ENCODE measurements at places on chromosomes 3 and 15. TPM values are rescaled to one million over a fixed set of nuclear protein-coding genes. Genes with fewer than 3 reads are reported as not detected.

Gene GNAT1
- total RNA-seq: not detected

Gene GOLGA8R
- total RNA-seq: 0.07 TPM

Gene ALS2CL
- total RNA-seq: 30.1 TPM

Gene GRM2
- 0.17 TPM for total RNA-seq

GRCh38 chr3:133400006-133400515 is at the start of gene BFSP2:
Gene BFSP2 (plus strand): TSS chr3:133400056. CDS start chr3:133400084, 28 bp downstream.
- no peak for DNase-seq

GRCh38 chr15:89244574-89244903 is 760 bp downstream of the FANCI start:
- DNase-seq: no peak

- peak; percentile 36 for DNase-seq
Observed at GRCh38 chr3:24389108-24390090, 105.3 kb downstream of the THRB start.

GRCh38 chr3:11803977-11804892 is 42.5 kb downstream of the TAMM41 start:
- DNase-seq: peak; percentile 67

- DNase-seq: peak; percentile 83
Observed at GRCh38 chr15:28896951-28897350, 11.2 kb downstream of the APBA2 start.

DNA sequence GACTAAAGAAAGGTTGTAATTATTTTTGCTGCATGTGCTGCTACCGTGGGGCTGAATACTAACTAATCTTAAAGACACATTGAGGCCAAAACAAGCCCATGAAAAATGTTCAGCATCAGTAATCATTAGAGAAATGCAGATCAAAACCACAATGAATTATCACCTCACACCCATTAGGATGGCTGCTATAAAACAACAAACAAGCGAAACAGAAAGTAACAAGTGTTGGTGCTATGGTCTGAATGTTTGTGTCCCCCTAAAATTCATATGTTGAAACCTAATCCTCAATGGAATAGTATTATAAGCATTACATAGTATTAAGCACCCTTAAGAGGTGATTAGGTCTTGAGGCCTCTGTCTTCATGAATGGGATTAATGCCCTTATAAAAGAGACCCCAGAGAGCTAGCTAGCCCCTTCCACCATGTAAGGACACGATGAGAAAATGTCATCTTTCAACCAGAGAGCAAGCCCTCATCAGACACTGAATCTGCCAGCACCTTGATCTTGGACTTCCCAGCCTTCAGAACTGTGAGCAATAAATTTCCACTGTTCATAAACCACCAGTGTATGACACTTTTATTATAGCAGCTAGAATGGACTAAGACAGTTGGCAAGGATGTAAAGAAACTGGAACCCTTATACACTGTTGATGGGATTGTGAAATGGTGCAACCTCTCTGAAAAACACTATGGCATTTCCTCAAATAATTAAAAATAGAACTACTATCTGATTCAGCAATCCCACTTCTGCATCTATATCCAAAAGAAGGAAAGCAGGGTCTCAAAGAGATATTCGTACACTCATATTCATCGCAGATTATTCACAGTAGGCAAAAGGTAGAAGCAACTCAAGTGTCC is 76.1 kb downstream of the REC114 start:
- DNase-seq: no peak

DNA sequence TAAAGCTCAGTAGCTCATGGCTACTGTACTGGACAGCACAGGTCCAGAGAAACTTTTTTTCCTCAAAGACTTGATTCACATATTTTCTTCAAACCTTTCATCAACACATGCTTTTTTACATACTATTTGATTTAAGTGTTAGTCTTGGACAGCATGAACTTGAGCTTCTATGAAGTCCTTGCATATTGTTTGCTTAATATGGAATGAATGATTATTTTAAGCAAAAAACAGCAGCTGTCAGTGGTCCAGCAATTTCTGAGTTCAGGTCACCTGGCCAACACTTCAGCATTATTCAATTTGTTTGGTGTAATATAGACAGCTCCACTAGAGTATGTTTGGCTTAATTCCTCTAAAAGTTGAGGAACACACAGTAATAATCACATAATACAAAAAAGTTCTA is 141.4 kb downstream of the PEX5L start:
- no peak for DNase-seq

DNA sequence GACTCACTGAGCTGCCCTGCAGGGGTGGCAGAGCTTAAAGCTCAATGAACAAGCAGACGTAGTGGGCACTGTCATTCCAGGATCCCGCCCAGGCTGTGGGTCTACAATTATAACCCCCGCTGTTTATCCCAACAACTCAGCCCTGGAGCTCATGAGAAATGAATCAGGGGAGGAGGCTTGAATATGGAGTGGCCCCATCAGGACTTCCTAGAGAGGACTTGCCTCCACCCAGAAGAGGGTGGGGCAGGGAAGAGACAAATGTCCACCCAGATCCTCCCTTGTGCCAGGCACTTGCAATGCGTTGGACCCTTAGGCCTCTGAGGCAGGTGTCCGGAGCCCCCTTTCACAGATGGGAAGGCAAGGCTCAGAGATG is 33.0 kb downstream of the SLC6A20 start:
- no peak for DNase-seq

DNA sequence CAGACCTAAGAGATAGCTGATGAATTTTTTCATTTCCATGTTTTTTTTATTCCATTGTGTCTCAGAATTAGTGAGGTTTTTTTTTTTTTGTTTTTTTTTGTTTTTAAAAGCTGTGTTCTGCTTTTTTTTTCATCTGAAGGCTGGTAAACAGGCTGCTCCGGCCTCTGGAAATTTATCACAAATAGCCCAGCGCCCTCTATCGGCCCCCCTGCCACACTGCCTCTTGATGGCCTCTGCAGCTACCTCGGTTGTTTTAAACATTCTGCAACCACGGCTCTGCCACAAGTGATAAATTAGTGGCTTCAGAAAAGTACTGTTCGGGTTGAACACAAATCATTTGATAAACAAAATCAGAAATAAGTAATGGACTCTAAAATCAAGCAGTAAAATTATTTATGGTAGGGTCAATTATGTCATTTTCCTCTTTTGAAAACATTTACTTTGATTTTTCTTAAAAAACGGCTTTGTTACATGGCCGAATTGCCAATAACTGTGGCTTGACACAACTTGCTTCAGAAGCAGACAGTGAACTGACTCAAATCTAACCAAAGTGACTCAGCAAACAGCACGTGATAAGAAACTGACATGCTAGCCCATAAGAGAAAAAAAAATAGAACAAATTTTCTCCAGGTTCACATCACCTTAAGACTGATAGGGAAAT is 87.8 kb downstream of the RSL24D1 start:
- DNase-seq: peak; percentile 55

- DNase-seq: no peak
Observed at GRCh38 chr3:15281817-15282216, 50.6 kb downstream of the SH3BP5 start.

DNA sequence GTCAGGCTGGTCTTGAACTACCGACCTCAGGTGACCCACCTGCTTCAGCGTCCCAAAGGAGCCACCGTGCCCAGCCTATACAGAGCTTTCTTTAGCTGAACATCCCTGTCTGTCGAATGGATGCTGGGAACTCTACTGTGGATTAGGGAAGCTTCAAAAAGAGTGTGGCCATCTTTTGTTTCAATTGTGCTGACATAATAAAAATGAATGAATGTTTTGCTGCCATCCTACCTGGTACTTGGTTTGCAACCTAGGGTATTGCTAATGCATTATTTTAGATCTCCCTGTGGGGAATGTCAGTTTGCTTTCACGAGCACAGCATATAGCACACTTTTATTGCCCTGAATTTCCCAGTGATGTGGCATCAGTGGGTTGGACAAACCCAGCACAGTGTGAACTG is 32.3 kb downstream of the CMTM6 start:
- no peak for DNase-seq

GRCh38 chr15:26477044-26477443 is 295.8 kb downstream of the GABRB3 start:
- DNase-seq: no peak

DNA sequence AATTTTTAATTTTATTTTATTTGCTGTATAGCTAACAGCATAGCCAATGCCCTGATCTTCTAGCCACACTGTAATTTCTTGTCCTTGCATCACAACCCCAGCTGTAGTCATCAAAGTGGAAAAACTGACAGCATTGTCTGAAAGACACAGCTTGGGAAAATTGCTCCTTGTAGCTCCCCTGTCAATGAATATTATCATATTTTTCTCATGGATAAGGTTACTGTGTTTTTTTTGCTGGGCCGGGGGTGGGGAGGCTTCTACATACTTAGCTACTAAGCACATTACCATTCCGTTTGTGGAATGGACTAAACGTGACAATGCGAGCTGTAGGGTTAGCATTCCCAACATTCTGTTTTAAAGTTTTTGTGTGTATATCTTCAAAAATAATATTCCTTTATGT is 381.3 kb downstream of the TIGIT start:
- DNase-seq: no peak

DNA sequence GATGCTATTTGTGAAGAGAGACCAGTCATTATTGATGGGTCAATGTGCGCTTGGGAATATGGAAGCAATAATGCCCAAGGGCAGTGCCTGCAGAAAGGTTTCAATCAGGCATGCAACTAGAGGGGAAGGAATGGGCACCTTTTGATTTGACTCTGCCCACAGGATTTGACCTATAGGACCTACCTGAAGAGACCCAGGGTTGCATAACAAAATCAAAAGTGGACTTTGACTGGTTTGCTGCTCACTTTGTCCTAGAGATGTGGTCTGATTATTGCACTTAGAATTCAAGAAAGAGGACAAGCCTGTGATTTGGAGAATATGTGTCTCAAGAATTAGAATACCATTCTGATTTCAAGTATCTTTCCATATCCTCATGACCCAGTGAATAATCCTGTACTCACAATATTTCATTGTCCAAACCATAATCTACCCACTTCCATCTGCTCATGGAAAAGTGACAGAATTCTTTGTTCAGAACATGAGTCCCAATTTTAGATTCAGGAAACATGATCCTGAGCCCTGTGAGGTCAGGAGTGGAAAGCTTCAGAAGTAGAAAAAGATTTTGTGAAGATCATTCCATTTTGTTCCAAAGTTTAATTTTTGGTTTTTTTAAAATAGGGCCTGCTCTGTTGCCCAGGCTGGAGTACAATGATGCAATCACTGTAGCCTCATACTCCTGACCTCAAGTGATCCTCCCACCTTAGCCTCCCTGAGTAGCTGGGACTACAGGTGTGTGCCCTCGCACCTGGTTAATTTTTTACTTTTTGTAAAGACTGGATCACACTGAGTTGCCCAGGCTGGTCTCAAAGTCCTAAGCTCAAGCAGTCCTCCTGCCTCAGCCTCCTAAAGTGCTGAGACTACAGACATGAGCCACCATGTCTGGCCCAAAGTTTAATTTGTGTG is 151.3 kb upstream of the NR2E3 start:
- DNase-seq: no peak

DNA sequence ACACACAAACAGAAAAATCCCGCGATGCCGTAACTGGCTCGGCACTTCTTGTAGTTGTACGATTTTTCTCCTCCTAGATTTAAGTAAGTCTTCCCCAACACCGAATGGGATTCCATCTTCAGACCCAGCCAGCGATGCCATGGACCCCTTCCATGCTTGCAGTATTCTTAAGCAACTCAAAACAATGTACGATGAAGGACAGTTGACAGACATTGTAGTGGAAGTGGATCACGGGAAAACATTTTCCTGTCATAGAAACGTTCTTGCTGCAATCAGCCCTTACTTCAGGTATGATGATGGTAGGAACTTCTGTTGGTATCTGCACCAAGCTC is 763 bp downstream of the KBTBD8 start:
- no peak for DNase-seq

DNA sequence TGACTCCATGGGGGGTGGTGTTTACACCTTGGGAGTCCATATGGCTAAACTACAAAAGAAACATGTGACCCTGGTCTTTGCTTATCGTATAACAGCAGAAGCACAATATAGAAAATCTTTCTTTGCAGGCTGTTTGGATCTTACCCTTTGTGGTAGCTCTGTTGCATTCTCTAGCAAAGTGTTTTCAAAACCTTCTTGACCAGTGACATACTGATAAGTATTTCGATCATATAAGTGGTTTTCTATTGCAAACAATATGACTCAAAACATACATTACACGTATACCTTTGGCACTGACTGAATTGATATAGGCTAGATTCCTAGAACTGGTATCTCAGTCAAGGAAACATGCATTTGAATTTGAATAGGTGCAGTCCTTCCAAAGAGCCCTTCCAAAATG is 24.7 kb upstream of the ATP10A start:
- peak; percentile 73 for DNase-seq

- no peak for DNase-seq
Observed at GRCh38 chr15:77009646-77010311, 14.9 kb downstream of the PSTPIP1 start.

All from PC-3 (cell line).